ENCODE measurements at places on chromosomes 4 and X.

GRCh38 chrX:39174772-39175417 lies 373.6 kb downstream of the MID1IP1 start:
- no peak for DNase-seq

GRCh38 chrX:109294097-109294814 lies 187.6 kb downstream of the GUCY2F start:
- DNase-seq: no peak

DNA sequence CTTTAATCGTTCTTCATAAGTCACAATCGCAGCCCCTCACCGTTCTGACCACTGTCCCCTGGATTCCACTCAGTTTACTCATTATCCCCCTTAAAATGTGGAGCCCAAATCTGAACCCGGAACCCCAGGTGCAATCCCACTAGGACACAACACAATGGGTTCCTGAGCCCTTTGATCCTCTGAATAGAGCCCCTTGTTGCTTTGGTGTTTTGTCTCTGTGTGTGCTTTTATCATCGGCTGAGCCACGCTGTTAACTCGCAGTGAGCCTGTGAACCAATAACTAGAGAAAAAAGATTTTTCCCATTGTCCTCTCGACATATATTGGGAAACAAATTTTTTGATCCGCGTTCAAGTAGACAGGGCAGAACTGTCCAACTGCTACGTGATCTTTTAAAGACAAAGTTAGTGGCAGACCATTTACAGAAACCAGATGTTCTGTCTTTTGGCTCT lies 617 bp upstream of the PDHA1 start:
- DNase-seq: no peak

DNA sequence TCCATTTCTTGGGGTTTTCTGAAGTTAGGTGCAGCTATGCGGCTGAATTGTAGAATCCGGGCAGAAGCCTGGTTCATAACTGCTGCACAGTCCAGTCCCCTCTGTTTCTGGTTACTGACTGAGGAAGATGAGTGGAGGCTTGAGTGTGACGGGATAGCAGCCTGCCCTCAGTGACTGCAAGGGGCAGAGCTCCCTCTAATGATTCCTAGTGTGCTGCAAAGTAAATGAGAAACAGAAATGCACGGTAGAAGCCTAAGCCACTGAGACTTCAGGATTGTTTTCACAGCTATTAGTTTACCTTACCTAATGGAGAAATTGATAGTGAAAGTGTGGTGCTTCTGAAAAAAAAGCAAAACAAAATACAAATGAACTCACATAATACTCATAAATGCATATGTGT lies 189.2 kb downstream of the GPM6A start:
- DNase-seq: no peak

- no peak for DNase-seq
Observed at GRCh38 chr4:70183168-70183939, 12.2 kb upstream of the ODAM start.

DNA sequence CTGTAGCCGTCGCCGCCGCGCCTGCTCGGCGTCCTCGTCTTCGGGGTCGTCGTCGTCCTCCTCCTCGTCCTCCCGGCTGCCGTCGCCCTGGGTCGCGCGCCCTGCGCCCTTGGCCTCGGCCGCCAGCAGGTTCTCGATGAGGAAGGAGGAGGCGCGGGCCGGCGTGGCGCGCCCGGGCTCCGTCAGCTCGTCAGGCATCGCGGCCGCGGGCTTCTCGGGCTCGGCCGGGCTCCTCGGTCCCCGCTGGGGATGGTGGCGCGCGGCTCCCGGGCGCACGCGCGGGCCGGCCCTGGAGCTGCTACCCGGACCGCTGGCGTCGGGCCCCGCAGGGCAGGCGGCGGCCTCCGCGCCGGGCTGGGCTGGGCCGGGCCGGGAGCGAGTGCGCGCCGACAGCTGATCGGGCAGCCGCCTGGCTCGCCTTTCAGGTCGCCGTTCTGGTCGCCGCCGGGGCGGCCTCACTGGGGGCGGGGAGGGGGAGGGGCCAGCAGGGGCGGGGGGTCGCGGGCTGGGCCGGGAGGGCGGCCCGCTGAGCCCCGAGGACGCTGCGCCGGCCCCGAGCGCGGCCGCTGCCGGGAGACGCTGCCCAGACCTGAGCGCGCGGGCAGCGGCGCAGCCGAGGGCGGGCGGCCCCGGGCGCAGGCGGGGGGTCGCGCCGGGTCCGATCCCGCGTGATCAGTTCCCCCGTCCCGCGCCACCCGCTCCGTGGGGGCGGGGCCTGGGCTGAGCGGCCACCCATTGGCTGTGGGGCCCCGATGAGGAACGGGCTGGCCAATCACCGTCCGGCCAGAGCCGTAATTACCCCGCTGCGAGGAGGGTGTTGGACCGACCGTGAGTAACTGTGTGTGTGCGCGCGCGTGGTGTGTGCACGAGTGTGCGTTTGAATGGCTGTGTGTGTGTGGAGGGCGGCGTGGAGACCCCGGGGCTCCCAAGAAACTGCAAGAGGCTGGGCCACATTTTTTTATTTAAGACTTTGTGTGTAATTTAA lies at the start of gene HMX1:
Gene HMX1 (minus strand): TSS at position 423 of the 985 bp plus-strand sequence. CDS start 225 bp downstream, at position 198.
- no peak for DNase-seq

- no peak for DNase-seq
Observed at GRCh38 chr4:75895744-75896314, 6.4 kb downstream of the PPEF2 start.

DNA sequence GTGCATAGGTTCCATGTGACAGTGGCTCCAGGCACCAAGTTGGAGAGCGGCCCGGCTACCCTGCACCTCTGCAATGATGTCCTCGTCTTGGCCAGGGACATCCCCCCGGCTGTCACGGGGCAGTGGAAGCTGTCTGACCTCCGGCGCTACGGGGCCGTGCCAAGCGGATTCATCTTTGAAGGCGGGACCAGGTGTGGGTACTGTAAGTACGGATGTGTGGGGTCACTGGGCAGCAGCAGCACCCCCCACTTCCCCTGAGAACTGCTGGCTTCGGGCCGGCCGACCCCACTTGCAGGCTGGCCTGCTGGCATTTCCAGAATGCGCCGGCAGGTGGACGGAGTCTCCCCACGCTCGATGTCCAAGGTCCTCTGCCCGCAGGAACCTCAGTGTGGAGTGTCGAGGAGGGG lies 13.2 kb downstream of the DOK7 start:
- DNase-seq: no peak

DNA sequence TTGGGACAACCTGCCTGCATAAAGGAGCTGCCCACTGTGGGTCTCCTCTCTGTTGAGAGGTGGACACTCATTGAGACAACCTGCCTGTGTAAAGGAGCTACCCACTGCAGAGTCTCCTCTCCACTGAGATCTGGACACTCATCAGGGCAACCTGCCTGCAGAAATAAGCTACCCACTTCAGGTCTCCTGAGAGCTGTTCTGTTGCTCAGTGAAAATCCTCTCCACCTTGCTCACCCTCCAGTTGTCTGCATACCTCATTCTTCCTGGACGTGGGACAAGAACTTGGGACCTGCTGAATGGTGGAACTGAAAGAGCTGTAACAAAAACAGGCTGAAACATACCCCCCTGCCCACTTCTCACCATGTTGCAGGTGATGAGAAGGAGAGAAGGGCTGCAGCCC lies 59.9 kb upstream of the CDKN2AIP start:
- DNase-seq: no peak

DNA sequence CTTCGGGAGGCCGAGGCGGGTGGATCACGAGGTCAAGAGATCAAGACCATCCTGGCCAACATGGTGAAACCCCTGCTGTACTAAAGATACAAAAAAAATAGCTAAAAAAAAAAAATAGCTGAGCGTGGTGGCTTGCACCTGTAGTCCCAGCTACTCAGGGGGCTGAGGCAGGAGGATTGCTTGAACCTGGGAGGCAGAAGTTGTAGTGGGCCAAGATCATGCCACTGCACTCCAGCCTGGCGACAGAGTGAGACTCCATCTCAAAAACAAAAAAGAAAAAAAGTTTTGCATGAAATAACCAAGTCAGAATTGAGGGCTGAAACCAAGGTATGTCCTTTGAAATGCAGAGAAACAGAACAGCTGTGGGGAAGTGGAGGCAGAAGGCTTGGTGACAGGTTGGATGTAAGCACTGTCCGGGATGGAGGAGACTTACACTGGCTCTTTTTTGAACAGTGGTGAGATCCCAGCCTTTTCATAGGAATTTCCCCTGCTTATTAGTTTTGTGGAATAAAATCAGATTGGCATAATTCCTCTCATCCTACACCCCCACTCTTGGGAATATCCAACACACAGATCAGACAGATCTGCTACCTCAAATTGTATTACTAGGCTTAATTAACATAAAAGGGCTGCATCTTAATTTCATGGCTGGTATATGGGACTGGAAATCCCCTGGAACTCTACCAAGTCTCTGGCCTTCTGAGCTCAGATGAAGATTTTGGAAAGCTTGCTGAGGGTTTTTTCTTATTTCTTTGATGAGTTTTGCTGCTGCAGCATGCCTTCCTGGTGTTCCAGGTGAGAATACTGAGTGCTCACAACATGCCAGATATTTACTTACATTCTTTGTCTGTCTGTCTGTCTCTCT lies 18.8 kb upstream of the C4orf36 start:
- no peak for DNase-seq

DNA sequence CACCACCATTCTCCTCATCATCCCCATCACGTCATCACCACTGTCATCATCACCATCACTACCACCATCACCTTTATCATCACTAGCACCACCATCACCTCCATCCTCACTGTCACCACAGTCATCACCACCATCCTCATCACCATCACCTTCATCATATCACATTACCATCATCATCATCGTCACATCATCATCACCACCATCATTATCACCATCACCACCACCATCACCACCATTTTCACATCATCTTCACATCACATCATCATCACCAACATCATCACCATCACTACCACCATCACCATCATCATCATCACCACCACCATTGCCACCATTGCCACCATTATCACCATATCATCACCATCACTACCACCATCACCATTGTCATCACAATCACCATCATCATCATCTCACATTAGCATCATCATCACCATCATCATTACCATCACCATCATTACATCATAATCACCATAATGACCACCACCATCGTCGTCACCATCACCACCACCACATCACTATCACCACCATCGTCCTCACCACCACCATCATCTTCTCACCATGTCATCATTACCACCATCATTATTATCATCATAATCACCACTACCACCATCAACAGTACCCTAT lies 46.3 kb upstream of the NKX1-1 start:
- no peak for DNase-seq

DNA sequence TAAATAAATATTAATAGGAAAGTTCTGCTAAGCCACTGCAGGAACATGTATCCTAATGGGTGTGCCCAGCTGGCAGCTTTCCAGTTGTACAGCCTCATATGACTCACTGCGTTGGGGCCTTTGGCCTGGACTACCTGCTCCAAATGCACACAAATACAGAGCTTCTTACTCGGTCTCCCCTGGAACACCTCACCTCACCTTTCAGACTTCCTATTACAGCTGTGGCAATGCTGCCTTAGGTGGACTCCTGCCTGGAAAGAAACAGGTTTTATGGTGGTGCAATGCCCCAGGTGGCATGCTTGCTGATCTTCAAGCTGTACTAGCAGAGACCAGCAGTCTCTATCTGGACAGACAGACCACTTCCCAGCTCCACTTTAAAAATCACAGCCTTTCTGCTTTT lies 85.7 kb upstream of the EXOC1L start:
- no peak for DNase-seq

DNA sequence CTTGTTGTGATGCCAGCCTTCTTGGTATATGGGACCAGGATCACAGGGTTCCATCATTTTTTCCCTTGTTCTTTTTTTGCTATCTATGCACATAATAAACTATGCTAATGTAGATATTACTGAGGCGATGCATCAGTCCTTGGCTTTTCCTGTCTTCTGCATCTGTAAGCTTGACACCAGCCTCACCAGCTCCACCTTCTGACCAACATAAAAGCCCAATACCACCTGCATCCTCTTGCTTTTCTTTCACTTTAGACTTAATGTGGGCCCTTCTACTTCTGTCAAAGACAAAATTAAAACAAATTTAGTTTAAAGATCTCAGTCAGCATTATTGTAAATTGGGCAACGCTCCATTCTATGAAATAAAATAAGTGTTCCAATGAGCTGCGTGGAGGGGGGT lies 1718.8 kb upstream of the PCDH10 start:
- no peak for DNase-seq

DNA sequence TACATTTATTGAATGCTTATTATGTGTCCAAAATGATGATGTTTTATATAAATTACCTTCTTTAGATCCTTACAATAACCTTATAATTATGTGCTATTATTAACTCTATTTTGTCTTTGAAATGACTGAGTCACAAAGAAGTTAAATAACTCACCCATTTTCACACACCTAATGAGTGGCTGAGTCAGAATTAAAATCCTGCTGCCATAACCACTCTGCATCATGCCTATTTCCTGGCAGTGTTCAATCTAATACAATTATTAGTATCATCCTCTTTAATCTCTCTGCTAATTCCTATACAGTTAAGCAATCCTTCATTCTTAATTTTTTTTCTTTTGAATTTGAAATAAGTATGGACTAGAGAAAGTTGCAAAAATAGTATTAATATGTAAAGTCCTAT lies 342.9 kb downstream of the CFAP299 start:
- DNase-seq: no peak

GRCh38 chr4:52358366-52358765 lies 300.7 kb downstream of the USP46 start:
- DNase-seq: no peak

DNA sequence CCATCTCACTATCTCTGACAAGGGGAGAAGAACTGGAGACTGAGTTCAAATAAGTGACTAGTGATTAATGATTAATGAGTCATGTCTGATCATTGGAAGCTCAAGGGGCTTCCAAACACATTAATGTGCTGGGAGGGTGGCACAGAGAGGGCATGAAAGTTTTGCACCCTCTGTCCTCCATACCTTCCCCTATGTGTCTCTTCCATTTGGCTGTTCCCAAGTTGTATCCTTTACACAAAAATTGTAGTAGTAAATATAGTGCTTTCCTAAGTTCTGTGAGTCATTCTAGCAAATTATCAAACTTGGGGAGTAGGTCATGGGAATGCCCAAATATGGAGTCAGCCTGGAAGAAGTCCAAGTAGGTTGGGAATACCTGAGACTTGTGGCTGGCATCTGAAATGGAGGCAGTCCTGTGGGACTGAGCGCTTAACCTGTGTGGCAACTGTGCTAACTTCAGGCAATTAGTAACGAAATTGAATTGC lies 4.1 kb upstream of the FAM200B start:
- no peak for DNase-seq

DNA sequence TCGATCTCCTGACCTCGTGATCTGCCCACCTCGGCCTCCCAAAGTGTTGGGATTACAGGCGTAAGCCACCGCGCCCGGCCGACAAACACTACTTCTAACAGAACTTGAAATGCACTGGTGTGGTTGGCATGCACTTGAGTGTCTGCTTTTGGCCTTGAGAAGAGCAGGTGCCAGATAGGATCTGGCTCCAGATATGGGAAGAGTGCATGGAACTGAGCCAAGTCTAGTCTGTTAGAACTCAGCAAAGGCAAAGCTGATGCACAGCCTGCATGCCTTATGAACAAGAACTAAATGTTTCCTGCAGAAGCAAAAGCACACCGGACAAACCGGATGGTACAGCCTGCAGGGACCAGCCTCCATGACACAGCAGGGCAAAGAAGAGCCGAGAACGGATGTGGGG lies 35.1 kb upstream of the TBL1X start:
- DNase-seq: no peak

All from D721Med (cell line).